Spleen (tissue), 13 donors: ENCODE measurements at places on chromosomes 4 and X. TPM values are rescaled to one million over a fixed set of nuclear protein-coding genes. Genes with fewer than 3 reads are reported as not detected.

- no peak for DNase-seq
These were observed 79.7 kb upstream of the CXXC4 start for GRCh38 chr4:104574371-104574770.

DNA sequence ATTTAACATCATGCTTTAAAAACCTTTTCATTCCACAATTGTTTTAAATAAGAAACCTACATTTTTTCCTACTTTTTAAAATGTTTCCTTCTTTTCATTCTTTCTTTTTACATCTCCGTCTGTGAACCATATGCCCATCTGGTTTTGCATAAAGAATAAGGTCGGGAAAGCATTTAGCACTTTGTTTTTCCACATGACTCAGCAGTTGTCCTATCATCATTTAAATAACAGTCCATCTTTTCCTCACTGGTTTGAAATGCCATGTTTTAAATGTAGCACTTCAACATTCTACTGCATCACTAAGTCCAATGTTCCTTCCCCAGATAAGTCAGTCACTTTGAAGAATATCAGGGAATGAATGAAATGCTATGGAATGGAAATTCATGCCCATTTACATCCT is 128.4 kb downstream of the SH3RF1 start:
- no peak for DNase-seq

Gene SMR3A
- total RNA-seq, result not detected

Gene CT47B1
- not detected for total RNA-seq

Gene RBMXL3
- not detected for total RNA-seq

Gene SHISA3
- 0.35 TPM for total RNA-seq
